ENCODE measurements at places on chromosomes 11 and 22. TPM values are rescaled to one million over a fixed set of nuclear protein-coding genes. Genes with fewer than 3 reads are reported as not detected.

Gene SCUBE2
- not detected for total RNA-seq

Gene C11orf91
- not detected for total RNA-seq

Gene TMPRSS6
- not detected for total RNA-seq

Gene PGR
- total RNA-seq, result not detected

Gene SCGB2A2
- not detected for total RNA-seq

Gene PIH1D2
- total RNA-seq, result 4.4 TPM

Gene CCDC116
- not detected for total RNA-seq

Gene SUSD2
- total RNA-seq, result not detected

Gene USP2
- 1.8 TPM for total RNA-seq

Gene APOA4
- total RNA-seq, result not detected

DNA sequence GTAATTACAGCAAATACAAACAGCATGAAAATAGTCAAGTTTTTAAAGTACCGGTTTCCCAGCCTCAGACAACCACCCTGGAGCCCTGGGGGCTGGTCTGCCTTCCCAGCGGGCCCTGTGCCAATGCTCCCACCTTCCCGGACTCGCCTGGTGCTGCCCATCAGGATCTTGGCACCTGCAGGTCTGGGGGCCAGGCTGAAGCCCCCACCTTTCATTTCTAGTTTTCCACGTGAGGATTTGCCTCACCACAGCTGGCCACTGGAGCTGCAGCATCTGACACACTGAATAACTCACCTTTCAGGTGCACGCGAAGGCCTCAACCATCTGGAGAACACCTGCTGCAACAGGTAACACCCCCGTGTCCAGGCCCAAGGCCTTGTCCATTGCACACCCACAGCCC is 108.7 kb upstream of the THY1 start:
- no peak for DNase-seq

DNA sequence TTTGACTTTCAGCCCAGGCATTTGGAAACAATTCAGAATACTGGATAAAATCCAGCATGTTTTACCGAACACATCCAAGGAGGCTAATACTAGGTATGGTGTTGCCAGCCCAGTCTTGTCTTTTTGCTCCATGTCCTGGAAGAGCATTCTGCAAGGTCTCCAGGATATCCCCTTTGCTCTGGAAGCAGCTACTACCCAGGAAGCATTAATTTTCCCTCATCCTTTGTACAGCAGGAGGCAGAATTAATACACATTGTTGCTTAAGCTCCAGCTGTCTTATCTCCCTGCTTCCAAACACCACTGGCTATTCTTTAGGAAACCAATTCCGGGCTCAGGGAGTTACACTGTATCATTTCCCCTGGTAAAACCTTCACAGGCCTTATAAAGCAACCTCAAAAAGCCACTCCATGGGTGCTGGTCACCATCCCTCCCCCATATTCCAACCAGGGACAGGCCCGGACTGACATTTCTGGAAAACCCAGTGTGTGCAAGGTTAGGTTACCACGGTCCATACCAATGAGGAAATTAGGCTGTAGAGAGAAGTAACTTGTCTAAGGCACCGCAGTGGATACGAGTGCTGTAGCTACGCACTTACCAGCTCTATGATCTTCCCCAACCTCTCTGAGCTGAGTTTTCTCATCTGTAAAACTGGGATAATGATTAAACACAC is 1.5 kb upstream of the UBASH3B start:
- DNase-seq, result no peak

DNA sequence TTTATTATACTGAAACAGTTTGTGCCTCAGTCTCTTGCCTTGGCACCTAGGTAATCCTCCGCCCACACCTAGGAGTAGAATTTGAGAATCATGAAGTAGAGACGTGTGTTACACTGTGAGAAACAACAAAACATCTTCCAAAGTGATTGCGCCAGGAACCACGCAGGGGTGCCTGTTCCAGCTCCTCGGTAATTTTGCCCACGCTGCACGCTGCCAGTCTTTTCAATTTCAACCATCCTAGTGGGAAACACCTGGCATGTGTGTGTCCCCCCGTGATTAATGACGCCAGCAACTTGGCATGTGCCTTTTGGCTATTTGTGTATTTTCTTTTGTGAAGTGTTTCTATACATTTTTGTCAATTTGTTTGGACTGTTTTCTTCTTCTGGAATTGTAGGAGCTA is 919.1 kb downstream of the BRD1 start:
- DNase-seq, result no peak

- DNase-seq, result no peak
Observed at GRCh38 chr11:61927501-61927900, 10.1 kb upstream of the RAB3IL1 start.

- no peak for DNase-seq
Observed at GRCh38 chr11:128284634-128285033, 302.7 kb downstream of the ETS1 start.

- DNase-seq, result no peak
Observed at GRCh38 chr22:30474121-30474520, 2.3 kb upstream of the SEC14L3 start.

DNA sequence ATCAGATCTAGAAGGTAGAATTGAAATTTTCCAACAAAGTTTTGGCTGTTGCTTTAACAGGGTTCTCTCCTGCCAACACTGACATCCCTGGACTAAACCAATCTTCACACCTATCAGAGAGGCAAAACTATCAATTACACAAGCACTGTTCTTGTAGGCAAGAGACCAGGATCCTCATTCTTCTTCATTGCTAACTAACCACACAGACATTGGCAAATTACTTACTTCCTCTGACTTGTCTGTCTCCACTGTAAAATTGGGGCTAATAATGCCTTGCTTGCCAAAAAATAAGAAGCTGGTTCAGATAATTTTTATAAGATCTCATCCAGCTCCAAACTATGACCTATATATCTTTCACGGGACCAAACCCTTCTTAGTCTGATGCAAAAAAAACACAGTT is 93.8 kb upstream of the DDI1 start:
- no peak for DNase-seq

GRCh38 chr22:21964234-21964633 is 11.6 kb upstream of the PPM1F start:
- DNase-seq, result no peak

GRCh38 chr11:91790346-91791170 is 434.1 kb upstream of the FAT3 start:
- no peak for DNase-seq

DNA sequence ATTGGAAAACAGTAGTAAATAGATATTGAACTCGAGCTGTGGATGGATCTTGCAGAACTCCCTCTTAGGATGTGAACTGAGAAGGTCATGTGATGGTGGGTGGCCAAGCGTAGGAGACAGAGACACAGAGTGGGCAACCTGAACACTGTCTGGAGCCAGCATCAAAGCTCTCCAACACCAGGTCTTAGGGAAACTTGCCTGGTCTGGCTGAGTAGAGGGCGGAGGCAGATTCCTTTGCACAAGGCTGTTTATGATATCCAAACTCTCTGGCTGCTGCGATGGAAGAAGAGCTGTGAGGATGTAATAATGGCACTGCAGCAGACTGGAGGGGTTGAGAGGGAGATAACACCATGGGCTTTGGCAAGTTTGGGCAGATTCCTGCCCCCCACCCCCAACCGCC is 10.1 kb downstream of the NAV2 start:
- DNase-seq, result no peak

DNA sequence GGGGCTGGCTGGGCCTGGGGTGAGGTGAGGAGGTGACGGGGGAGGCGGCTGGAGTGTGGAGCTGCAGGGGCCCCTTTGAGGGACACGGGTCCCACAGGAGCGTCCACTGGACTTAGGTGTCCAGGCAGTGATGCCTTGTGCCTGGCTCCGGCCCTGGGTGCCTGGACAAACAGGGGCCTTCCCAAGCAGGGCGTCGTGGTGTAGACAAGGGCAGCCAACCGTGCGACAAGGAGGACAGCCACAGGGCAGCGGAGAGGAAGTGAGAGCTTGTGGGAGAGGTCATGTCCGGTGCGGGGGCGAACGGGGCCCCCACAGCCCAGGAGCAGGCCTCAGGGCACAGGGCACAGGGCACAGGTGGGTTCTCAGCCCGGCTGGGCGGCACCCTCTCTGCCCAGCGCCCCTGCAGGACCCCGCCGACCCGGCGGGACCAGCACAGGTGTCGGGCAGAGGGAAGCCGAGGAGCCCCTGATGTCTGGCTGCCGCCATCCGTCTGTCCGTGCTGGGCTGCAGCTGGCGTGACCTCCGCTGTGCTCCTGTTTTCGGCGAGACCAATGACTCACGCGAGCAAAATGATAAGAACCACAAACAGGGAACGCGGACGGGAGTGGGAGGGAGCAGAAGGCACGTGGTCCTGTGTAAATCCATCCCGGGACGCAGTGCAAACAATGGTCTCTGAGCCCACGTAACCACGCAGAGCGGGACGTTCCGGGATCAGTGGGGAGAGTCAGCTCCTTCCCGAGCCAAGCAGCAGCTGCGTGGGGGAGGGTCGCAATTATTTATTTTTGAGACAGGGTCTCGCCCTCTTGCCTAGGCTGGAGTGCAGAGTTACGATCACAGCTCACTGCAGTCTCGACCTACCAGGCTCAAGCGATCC is 49.1 kb upstream of the A4GALT start:
- DNase-seq, result no peak

DNA sequence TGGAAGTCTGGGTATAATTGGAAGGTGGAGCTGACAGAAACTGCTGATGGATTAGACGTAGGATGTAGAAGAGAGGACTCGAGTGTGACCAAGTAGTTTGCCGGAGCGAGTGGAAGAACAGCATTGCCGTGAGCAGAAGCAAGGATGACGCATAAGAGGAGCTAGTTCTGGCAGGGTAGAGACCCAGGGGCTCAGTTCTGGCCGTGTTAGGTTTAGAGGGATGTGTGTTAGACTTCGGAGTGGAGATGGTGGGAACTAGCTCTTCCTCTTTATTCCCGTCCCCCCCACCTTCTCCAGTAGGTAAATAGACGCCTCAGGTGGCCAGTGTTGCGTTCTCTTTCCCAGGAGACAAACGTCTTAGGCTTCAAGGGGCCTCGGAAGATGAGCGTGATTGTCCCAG is 19.1 kb downstream of the TUB start:
- no peak for DNase-seq

DNA sequence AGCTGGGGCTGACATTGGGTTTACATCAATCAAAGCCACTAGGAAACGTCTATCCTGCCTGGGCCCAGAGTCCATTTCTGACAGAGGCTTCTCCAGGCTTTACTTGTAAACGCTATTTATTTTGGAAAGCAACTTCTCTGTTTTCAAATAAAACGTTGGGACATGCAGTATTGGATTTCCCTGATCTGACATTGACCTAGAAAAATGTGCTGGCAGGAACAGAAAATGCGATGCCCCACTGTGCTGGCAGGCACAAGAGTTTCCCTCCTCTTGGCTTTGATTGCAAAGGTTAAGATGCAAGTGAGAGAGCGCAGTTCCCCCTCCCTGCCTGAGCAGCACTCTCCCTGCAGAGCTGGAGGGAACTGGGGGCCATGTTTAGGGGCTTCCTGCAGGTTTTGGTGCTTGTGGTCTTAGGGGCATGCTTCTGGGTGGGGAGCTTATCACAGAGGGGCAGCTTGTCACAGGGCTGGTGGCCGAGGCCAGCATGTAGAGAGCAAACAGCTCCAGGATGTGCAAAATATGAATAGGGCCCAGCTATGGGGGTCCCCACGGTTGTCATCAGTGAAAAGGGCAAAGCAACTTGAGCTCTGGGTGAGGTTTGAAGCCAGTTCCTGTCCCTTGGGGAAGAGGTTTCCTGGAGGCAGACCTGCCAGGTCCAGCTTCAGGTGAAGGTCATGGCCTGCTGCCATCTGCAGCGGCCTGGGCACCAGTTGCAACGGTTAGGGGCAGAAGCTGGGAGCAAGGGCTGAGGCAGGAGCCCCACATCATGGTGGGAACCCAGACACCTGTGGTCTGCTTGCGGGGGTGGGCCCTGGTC is 42.3 kb upstream of the DKK3 start:
- DNase-seq, result peak; percentile 99

DNA sequence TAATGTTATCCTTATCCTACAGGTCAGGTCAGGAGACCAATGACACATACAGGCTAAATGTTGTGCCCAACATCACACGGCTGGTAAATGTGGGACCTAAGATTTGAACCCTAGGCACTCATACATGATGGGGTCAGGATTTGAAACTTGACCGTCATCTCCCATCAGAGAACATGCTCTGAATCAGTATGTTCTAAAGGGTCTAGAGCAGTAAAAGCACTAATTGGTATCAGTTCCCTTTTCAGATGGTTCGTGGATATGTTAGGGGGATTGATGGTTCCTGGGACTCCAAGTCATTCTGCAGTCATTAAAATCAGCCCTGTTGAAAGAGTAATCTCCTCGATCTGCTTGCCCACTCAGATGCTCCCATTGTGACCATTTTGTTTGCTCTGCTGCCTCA is 65.5 kb downstream of the BMAL1 start:
- DNase-seq, result no peak

- DNase-seq, result peak; percentile 79
Observed at GRCh38 chr11:102495161-102496042, 35.1 kb downstream of the MMP7 start.

DNA sequence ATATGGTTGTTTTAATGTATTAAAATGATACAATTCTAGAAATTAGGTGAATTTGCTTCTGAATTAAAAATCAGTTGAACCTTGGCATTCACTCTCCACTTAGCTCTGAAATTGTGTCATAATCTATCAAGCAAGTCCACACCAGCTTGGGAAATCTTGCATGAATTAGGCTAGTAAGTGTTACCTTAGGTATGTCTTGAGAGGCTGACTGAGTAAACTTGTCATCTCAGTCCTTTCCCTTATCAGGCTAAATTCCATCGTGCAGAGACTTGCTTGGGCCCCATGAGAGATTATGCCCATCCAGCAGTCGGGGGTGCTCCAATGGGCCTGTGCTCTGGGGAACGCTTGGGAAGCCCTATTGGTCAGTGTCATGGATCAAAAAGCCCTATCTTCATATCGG is 33.9 kb upstream of the ST14 start:
- DNase-seq, result no peak

DNA sequence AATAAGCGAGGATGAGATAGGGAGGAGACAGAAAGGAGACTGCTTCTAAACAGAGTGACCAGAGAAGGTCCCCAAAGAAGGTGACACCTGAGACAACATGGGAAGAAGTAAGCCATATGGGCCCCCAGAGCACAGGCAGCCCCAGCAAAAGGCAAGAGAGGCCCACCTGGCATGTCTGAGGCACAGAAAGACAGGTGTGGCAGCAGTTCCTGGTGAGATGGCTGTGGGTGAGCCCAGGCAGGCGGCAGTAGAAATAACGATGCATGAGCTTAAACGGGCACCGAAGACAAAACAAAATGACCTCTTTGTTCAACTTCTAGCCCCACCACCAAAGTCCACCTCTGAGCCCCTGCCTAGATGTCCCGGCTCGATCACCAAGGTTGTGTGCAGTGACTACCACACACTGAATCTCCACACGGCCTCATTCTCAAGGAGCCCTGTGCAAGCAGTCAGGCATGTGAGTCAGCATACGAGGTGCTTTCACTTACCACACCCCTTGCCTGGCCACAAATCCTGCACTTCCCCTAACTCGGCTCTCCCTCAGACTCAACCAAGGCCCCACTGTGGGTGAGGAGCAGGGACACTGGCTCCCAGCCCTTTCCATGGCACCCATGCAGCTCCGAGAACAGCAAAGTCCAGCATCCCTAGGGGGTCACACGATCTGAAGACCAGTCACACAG is 77.6 kb downstream of the PACSIN2 start:
- no peak for DNase-seq

GRCh38 chr11:114284021-114284420 is 12.2 kb upstream of the NNMT start:
- no peak for DNase-seq

GRCh38 chr11:107370390-107370789 is 87.2 kb downstream of the CWF19L2 start:
- DNase-seq, result no peak

GRCh38 chr22:40805239-40805638 is 13.9 kb downstream of the SLC25A17 start:
- DNase-seq, result no peak

GRCh38 chr11:11163236-11163635 is 189.8 kb downstream of the CSNK2A3 start:
- no peak for DNase-seq

- DNase-seq, result no peak
Observed at GRCh38 chr11:121489823-121490222, 37.1 kb upstream of the SORL1-AS1 start.

All from G401 (cell line).